ENCODE measurements at places on chromosomes 3 and 15. TPM values are rescaled to one million over a fixed set of nuclear protein-coding genes. Genes with fewer than 3 reads are reported as not detected.

DNA sequence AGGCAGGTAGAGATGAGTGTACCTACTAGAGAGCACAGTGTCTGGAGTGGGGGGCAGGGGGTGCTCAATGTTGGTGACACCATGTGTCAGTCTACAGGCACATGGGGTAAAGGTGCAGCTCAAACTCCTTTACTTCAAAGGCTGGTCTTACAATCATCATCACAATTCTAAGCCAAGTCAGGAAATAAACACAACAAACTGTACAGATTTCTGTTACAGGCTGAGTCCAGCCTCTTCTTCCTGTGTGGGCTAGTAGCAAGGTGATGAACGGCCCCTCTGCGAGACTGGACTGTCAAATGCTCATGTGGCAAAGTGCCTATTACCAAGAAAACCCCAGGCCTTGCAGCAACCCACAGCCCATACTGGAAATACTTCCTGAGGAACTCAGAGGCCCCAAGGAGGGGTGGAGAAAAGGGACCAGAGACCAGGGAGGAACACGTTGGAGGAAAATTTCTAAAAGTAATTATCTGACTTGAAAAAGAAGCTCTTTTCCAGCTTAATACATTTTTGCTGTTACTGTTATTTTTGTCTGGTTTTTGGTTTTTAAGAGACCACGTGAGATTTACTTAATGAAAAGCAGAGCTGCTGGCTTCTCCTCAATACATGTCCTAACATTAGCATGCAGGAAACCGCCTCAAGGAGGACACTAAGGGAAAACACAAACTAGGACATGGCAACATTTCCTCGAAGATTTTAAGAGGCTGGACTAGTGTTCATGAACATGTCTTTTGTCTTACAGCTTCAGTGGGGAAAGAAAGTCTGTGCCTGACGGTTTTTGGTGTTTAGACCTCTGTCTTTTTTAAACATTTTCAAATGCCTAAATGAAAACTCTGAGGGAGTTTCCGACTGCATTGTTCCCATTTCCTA is 29.5 kb downstream of the TBC1D2B start:
- DNase-seq = peak; percentile 53

DNA sequence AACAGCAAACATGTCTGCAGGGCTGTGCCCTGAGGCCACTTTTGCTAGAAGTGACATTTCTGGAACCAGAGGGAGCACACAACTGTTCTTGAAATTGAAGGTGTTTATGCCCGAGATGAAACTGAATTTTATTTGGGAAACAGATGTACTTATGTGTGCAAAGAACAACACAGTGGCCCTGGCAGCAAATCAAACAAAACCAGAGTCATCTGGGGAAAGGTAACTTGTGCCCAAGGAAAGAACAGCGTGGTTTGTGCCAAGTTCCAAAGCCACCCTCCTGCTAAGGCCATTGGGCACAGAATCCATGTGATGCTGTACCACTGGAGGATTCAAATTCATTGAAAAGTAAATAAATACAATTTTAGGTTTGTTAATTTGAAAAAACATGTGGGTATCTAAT is 31.2 kb upstream of the RARRES1 start:
- DNase-seq = no peak

Gene STRA6
- total RNA-seq = not detected

Gene KCNMB3
- 0.60 TPM for total RNA-seq

- no peak for DNase-seq
These were observed 38.7 kb downstream of the HSPBAP1 start for GRCh38 chr3:122754929-122755328.

DNA sequence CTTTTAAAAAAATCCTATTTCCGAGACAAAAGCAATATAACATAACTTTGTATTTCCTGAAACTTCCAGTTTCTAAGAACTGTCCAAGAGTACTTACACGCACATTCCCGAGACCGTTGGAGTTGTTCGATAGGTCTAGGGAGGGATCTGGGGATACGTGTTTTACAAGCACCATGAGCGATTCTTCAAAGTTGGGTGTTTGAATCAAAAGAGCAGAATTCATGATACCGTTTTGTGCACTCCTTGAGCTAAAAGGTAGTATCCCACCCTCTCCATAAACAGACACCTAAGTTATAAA is 700 bp upstream of the EDEM1 start:
- DNase-seq = no peak

DNA sequence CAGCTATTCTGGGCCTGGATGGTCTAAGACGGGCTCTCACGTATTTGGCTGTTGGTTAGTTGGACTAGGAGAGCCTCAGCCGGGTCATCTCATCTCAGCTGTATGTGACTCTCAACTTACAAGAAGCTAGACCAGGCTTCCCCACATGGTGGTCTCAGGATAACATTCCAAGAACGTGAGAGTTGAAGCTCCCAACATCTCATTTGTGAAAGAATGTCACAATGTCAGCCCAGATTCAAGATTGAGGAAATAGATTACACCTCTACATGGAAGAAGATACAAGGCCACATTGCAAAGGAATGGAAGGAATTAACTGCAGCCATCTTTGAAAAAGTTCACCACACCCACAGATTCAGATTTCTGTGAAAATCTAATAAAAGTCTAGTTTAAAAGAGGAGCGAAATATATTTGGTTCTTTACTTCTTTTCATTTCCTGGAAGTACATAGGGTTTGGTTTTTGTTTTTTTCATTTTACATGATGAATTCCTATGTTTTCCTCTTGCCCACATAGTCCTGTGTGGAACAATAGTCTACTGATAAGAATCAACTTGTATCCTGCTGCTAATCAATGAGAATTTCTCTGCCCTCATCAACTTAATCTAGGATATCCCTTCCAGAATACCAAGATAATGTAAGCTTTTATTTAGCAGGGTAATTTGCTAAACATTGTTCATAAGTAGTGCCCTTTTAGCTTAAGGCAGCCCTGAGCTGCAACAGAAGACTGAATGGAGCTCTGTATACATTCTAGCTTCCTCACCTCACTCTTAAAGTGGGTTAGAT is 116.5 kb downstream of the CMSS1 start:
- DNase-seq = no peak

DNA sequence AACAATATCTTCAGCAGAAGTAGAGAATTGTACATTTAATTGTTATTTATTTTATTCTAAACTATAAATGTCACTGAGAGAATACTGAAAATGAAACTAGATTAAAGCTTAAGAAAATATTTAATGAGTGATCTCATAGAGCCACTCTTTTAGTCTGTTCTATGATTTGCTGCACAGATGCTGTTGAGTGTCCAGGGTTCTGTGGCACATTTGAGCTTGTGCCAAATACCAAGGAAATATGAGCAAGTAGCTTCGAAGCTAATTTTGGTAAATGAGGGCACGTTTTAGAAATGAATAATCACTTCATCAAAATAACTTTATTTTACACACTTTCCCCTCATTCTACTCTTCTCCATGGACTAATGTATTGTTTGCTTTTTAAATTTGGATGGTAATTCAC is 53.6 kb upstream of the THRB start:
- DNase-seq = no peak

DNA sequence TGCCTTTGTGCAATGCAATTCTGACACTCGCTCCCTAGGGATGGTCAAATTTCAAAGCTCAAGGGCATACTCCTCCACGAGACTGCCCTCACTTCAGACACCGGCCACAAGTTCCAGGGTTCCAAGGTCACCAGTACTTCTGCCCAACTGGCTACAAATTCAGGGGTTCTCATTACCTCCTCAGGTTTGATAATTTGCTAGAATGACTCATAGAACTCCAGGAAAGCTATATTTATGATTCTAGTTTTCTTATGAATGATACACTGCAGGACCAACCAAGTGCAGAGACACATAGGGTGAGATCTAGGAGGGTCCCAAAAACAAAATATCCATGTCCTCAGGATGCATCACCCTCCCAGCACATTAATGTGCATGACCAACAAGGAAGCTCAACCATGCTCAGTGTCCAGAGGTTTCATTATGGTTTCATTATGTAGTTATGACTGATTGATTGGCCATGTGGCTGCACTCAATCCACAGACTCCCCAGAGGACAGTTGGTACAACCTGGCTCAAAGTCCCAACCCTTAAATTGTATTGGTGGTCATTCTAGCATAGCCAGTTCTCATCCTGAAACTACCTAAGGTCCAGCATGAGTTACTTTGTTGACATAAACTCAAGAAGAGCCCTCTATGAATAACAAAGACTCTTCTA is 170.4 kb upstream of the LRRN1 start:
- no peak for DNase-seq

Gene KNG1
- not detected for total RNA-seq

GRCh38 chr15:53346583-53346982 is 412.9 kb downstream of the WDR72 start:
- DNase-seq = no peak

DNA sequence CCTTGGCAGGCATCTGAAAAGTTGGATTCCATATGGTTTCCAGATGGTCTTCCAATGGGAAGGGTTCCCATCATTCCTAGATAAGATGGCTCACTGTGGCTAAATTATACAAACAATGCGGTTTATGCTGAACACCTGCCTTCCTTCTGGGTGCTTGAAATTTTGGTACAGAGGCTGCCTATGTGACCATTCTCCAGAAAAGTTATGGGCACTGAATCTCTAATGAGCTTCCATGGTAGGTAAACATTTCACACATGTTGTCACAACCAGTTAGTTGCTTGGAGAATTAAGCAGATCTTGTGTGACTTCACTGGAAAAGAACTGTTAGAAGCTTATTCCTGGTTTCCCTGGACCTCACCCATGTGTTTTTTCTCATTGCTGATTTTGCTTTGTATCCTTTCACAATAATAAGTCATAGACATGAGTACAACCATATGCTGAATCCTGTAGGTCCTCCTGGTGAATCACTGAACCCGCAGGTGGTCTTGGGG is 30.1 kb downstream of the PLOD2 start:
- DNase-seq = no peak

Gene HCLS1
- 382 TPM for total RNA-seq

DNA sequence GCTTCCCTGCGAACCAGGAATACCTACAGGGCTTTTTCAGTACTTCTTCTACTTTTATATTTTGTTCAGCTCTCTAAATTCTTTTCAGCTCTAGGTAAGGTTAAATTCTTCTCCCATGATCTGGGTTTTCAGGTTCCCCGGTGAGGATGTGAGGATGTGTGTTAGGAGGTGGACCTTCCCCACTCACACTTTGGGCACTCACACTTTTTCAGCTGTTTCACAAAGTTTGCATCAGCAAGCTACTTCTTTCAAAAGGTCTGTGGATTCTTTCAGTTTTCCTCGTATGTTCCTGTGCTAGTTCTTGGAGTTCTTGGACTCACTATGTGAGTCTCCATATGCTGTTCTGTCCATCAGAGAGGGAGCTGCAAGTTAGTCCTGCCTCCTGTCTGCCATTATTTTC is 13.9 kb upstream of the OR5K2 start:
- DNase-seq = no peak

- no peak for DNase-seq
These were observed 417 bp downstream of the TBCCD1 start for GRCh38 chr3:186566772-186567071.

DNA sequence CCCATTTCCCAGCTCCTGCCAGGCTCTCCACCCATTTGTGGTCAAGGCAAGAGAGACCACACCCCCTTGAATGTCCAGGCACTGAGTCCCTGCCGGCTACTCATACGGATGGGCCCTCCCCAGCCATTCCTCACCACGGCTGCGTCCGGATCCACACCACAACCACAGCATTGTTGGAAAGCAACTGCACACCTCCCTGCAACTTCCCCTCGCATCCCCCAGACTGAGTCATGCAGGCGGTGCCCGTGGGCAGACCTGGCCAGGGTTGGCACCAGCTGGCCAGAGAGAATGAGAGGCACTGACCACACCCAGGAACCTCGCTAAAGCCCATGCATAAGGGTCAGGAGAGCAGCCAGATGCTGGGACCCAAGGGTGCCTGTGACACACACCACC is 30.5 kb downstream of the LOXL1 start:
- DNase-seq = no peak

DNA sequence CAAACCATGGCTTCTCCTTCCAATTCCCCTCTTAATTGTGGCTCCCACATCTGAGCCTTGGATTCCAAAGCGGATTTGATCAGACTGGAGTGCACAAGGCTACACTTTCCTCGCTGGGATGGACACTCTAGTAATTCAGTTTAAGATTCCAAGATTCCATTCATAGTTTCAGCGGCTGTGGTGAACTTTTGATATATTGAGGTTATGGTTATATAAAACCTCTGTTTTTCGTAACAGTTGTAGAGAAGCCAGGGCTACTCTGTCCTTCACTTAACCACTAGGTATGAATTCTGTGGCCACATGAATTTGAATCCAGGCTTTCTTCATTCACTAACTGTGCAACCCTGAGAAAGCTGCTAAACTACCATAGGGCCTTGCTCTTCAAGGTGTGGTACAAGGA is 67.9 kb upstream of the KY start:
- no peak for DNase-seq

Gene ROPN1
- total RNA-seq = not detected

Gene OSTN
- total RNA-seq = not detected

DNA sequence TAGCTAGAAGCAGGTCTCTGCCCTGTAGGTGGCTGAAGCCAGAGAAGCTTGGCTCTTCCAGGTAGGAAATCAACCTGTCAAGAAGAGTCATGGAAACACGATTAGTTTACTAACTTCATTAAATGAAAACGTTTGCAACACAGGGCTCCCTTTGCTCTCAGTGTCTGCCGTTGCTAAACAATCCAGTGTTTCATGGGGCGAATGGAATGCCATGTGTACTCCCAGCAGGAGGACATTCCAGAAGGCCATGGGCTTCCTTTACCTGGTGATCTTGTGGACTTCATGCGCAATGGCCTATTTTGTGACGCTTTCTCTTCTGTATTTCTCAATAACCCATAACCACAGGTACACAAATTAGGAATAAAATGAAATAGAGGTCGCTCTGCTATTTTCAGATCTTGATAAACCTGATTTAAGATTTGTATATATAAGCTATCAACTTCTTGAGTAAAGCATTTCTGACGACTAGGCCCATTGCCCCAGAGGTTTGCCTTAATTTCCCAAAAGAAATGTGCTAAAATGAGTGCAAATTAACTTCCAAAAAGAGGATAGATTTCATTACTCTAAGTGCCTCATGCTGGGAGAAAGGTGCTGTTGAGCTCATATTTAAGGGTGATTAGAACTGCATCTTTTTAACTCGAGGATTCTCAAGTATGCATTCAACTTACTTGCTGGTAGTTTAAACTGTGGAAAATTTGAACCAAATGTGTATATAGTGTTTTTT is 171.0 kb downstream of the EPHA3 start:
- DNase-seq = no peak

DNA sequence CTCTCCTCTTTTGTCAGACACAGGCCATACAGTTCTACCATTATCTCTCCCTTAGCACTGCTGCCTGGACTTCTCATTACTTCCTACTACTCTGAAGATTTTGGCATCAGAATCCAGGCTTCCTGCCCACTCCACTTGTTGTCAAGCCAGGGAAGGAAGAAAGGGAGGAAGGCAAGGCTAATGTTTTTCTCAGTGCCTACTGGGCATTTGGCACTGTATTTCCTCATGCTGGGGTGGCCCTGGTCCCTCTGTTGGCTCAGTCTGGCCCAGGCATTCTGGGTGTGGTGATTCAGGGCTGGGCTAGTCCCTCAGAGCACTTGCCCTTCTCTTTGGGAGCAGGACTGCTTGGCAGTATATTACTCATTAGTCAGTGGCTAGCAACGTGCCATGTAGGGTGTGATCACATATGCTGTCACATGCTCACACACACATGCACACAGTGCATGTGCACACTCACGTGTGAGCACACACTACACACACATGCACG is 52.9 kb downstream of the BSN start:
- DNase-seq = no peak

GRCh38 chr15:88331291-88331690 is 74.8 kb upstream of the NTRK3 start:
- DNase-seq = peak; percentile 39

Gene HES1
- total RNA-seq = 11.2 TPM

Gene GRAMD2A
- not detected for total RNA-seq

GRCh38 chr3:11661052-11661656 is 17.4 kb upstream of the VGLL4 start:
- DNase-seq = no peak
